ENCODE measurements at places on chromosomes 5 and 9.

GRCh38 chr5:72476721-72477120, 30.5 kb downstream of the ZNF366 start:
- no peak for DNase-seq

- no peak for DNase-seq
These were observed 44.0 kb downstream of the FANCC start for GRCh38 chr9:95273369-95274022.

GRCh38 chr5:164555809-164556208, 1050.4 kb downstream of the MAT2B start:
- no peak for DNase-seq

- no peak for DNase-seq
These were observed 40.1 kb downstream of the F2R start for GRCh38 chr5:76755779-76756637.

DNA sequence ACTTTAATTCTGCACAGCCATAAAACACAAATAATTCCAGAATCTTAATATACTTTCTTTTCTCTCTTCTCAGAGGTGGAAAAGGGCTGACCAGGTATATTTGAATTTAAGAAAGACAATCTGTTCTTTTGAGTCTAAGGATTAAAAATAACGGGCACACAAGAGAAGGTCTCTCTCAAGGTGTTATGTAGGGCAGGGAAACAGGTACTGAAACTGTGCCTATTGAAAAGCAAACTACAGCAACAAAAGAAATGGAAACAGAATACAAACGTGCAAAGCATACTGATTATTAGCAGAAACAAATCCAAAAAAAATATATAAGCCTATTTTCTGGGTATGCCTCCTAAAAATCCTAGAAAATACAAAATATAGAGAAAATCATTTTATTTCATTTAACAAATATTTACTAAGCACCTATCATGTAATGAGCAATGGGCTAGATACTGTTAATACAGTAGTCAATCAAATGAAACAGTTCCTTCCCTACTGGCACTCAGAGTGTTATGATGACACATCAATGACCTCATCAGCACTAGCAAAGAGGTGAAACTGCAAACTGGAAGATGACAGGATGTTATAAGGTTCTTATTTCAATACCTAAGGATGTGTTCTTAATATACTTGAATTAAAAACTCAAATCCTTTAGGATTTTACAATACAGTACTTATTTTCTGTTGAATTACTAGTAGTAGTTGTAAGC, 87.7 kb downstream of the AUH start:
- DNase-seq = peak; percentile 26

DNA sequence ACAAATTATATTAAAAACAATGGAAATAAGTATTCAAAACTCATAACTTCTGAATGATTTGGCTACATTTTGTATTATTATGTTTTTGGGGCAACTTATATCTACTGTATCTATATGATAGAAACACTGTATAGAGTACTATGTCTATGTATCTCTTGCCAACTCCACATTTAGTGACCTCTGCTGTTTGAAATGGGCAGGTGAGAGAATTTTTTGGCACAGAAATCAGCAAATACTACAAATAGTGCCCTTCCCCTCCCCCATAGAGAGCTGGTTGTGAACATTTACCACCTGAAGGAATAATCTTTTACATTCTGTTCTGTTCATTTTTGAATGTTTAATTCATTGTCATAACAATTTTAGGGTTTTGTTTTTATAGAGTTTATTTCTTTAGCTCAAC, 545.3 kb downstream of the PDE4D start:
- DNase-seq = no peak

DNA sequence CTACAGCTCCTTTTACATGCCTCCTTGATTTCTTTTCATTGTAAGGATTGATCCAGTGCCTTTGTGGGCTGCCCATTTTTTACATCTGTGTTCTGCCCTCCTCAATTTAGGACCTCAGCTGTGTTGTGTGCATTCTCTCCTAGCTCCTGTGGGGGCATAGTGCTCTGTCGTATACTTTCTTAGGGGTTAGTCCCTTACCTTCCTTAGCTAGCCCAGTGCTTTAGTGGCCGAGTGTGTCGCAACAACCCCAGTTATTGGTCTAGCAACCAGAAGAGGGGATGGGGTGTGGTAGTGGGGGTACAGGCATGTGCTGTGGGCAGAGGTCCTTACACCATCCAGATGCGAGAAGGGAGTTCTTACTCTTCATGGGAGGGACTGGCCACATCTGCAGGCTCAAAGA, 12.1 kb downstream of the MTRR start:
- no peak for DNase-seq

- DNase-seq = no peak
These were observed 1.7 kb upstream of the TMCO6 start for GRCh38 chr5:140637371-140638100.

DNA sequence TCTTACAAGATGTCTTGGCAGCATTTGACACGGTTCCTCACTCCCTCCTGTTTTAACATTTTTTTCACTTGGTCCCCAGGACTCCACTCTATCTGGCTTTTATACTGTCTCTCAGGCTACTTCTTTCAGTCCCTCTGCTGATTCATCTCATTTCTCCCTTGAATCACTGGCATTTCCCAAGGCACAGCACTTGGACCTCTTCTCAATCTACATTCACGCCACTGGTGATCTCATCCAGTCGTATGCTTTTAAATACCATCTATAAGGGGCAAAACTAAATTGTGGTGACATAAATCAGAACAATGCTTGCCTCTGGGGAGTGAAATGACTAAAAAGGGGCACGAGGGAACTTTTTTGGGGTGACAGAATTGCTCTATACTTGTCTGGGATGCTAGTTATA, 47.1 kb downstream of the MAPKAP1 start:
- peak; percentile 66 for DNase-seq

DNA sequence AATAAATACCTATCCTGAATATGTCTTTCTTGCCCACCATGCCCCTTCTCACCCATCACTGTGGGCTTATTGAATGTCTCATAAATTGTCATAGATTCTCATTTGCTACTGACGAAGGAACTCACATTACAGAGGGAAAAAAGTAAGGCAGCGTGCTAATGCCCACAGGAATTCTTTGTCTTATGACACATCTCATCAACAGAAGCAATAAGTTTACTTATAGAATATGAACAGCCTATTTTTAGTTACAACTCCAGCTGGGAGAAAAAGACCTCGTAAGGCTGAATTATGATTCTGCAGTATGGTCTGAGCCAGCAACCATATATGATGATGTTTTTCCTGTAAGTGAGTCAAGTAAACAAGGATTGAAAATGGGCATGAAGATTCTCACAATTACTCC, 22.4 kb upstream of the ATG10 start:
- no peak for DNase-seq

GRCh38 chr9:99054581-99054980, 50.3 kb upstream of the TGFBR1 start:
- no peak for DNase-seq

DNA sequence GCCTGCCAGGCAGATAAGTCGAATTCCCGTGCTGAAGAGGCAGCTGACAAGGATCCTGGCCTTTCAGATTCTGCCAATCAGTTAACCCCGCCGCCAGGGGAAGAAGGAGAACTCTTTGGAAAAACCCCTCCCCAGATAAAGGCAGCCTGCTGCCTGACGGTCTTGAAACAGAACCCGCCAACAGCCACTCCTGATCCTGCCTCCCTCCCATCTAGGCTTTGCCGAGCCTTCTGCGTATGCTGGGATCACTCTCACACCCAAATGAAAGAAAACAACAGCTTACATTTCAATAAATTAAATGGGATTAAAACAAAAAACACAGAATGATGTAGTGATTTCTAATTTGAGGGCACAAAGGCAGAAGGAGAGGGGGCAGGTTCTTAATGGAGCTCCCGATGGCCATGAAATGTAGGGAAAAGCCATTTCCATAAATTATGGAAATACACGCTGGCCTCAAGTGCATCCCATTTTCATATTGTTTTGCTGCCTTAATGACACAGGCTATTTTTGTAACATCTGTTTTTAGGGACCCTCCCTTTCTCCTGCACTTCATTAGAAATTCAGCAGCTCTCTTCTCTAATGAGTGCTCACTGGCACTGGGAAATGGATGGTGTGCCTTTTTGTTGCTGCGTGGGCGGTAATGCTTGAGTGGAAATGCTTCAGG, 319.1 kb downstream of the MED10 start:
- DNase-seq = no peak

- DNase-seq = no peak
These were observed 138.1 kb downstream of the BAAT start for GRCh38 chr9:101246691-101247090.

DNA sequence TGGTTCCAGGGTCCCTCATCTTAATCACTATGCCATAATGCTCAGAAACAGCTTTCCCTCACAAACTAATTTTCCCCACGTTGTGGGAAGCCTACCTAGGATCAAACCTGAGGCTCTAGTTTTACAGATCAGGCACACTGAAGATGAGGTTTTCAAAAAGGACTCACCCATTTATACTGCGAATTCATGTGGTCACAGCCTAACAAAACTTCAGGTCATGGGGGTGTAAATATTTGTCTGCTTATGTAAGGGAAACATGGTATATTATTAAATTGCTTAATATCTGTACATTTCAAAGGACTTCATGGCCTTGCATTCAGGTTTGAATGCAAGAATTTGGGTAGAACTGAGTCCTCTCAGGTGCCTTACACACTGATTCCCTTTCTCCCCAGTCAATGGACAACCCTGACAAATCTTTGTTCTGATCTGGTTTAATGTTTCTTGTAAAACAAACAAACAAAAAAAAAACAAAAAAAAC, 12.1 kb downstream of the ZFAND5 start:
- DNase-seq = peak; percentile 40

- DNase-seq = no peak
These were observed 24.5 kb downstream of the LECT2 start for GRCh38 chr5:135930029-135930948.

- DNase-seq = peak; percentile 2
These were observed 82.5 kb downstream of the PSD2 start for GRCh38 chr5:139878093-139878492.

DNA sequence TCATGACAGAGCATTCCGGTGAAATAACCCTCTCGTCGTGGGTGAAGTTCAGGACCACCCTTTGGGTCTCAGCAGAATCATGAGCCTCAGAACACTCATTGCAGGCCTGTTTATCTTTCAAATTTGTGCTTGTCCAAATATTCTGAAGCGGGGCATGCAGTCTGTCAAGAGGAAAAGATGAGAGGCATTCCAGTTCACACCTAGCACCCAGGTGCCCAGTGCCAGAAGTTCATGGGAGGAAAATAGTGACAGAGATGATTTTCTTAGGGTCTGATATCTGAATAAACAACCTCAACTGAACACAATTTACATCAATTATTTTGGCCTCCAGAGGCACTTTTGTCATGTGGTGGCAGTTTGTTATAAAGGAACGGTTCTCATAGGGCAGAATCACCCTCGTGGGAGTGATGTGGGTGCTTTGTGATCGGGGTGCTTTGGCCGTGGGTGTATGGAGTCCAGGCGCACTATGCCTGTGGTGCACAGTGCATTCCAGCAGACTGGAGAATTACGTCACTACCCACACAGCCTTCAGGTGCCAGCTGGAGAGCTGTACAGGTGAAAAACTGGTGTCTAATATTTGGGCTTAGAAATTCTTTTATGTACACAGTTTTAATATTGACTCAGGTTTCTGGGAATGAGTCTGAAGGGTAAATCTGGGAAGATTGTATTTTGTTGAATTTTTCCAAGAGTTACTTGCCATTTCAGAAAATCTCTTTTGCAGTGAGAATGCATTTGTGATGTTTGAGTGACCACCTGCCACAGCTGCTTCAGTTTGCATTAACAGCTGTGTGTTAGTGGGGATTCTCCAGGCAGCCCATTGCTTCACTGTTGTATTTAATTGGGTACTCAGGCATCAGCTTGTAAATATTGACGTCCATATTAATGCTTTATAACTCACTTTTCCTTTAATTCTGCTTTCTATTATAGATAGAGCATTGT, 289.3 kb downstream of the FANCC start:
- DNase-seq = no peak

GRCh38 chr5:35857606-35858205, 1.0 kb downstream of the IL7R start:
- peak; percentile 71 for DNase-seq

GRCh38 chr5:95274011-95274410, 10.9 kb downstream of the MCTP1 start:
- no peak for DNase-seq

DNA sequence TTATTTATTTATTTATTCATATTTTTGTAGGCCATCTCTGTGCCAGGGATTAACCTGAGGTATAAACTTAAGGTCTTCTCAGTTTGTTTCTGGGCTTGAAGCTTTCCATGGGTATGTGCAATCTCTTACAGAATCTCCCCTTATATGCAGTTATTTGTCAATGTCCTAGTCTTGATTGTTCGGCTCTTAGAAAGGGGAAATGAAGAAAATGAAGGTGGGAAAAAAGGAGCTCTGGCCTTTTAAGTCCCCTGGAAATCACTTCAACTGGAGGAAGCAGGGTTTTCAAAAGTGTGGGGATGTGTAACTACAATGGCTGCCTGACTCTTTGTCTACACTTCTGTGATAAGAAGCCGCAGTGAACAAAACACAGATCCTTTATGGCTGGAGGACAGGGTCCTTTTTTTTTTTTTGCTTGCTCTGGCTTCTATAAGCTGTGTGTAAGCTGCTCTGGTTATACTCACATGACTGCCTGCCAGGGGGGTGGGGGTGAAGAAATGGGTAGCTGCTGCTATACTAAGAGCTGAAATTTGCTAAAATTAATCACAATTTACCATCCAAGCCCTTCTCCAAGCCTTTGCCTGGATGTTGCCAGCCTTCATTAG, 33.7 kb downstream of the CENPP start:
- DNase-seq = no peak

Data from cardiac fibroblast (primary cell).